ENCODE measurements at places on chromosomes 2 and 18. TPM values are rescaled to one million over a fixed set of nuclear protein-coding genes. Genes with fewer than 3 reads are reported as not detected.
A peak's percentile ranks its signal among the peaks of the same experiment; 100 is the strongest.

The ACAA2 gene
- 150 TPM for polyA plus RNA-seq

DNA sequence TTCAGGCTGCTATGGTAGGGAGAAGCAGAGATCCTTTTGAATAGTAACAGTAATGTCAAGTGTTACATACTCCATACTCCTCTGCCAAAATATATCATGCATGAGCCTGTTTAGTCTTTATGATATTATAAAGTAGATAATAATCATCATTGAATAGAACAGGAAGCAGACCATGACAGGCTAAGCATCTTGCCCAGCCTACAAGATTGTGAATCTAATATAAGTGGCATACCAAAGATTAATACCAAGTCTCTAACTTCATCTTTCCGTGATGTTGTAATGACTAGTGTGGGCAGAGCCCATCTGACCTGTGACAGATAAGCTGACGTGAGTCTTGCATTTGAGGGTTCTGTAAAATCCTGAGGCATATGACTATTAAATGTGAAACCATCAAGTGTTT, 13.1 kb downstream of the NDUFB3 start:
- DNase-seq = no peak

The MFSD2B gene
- polyA plus RNA-seq = 0.23 TPM

The INHBB gene
- polyA plus RNA-seq = not detected

GRCh38 chr2:14891546-14891945, 259.0 kb downstream of the LRATD1 start:
- DNase-seq = no peak

- no peak for DNase-seq
These were observed 167.5 kb downstream of the SOCS6 start for GRCh38 chr18:70456376-70456775.

The KCNE4 gene
- 0.71 TPM for polyA plus RNA-seq

DNA sequence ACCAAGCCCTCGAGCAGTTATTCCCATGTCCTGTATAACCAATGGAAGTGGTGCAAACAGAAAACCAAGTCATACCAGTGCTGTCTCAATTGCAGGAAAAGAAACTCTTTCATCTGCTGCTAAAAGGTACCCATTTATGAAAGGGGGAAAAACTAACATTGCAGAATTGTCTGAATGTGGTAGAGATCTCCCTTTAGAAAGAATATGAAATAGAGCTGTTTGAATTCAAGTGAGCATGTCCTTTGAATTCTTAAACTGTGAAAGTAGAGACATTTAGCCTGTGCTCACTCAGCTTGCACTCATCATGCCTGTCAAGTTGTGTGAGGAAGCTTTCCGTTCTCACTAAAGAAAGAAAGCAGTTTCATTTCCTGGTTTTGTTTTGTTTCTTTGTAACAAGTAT, 87.4 kb downstream of the EML4 start:
- peak; percentile 21 for DNase-seq

GRCh38 chr2:76516861-76517573, 806.3 kb upstream of the GCFC2 start:
- no peak for DNase-seq

DNA sequence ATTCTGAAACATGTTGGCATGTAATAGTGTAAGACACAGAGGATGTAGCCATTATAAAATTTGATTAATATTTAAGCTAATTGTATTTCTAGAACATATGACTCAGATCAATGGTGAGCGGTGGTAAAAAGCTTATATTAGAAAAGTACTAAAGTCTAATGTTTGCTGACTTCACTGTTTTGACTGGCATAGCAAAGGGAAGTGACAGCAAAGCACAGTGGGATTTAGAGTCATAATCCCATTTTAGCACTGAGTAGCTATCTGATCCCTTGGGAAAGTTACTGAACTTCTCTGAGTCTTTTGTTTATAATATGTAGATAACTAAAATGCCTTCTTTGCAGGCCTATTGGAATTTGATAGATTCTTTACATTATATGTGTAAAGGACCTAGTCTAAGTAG, 60.4 kb downstream of the KIAA1328 start:
- no peak for DNase-seq

The ZNF521 gene
- 47.9 TPM for polyA plus RNA-seq

DNA sequence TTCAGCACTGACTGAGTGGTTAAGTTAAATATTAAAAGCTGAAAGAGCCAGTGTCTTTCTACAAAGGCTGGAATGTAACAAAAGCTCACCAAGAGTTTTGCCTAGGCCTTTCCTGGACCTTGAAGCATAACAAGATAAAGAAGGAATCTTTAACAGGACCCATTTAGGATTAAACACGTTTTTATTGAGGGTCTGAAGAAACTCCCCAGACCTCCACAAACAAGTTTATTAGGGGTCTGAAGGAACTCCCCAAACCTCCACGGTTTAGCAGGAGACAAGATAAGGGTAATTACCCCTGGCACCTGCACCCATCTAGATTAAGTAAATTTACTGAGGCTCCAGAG, 104.0 kb downstream of the ACAA2 start:
- DNase-seq = no peak

DNA sequence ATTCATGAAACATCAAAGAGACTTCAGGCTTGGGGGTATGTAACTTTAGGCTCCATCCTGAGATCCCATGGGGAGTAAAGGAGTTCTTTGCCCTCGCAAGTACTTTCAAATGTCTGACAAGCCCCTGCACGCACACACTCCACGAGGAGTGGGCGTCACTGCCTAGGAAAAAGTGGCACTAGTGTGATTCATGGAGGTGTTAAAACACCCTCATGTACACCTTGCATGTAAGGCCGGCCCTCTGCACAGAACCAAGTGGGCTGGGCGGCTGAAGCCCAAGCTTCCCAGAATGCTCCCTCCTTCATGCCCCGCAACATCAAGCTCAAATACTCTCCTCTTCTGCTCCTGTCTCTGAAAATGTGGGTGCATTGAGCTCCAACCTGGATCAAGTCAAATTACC, 7.8 kb downstream of the HS1BP3 start:
- DNase-seq = no peak

The IL18R1 gene
- 0.47 TPM for polyA plus RNA-seq

GRCh38 chr2:134760385-134760784, 41.6 kb upstream of the TMEM163 start:
- DNase-seq = peak; percentile 41

DNA sequence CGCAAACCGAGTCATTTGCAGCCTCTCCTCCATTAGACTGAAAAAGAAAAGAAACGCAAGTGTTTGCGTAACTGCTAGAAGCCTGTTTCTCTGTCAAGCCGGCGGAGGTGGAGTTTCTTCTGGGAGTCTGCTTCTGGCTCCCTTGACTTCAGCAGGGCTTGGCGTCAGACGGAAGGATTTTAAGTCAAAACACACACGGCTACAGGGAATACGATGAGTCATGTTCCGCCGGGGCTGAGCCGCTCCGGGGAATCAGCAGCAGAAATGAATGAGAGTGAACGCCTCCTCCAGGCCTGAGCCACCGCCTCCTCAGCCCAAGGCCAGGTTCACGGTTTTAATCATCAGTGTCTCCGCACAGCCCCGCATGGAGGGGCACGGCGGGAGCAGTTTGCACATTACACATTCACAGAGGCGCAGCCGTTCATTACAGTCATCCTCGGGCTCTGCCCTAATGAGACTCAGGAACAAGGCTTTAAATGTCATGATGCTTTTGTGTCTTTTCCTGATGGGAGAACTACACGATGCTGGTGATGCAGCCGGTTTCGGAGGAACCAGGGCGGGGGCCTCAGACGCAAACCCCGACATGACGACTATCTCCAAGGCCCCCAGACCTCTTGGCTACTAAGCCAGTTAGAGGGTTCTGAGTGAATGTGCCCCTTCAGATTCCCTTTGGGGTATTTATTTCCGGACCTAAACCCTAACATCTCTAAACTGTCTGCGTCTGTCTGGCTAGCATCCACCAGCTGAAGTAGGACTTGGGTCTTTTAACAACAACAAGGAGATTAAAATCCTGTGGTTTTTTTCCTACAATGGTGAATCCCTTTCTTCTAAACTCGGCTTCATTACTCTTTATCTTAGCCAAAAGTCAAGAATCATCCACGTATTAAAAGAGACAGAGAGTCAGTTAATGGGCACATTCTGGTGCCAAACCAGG, 11.1 kb upstream of the SCG2 start:
- DNase-seq = peak; percentile 42

- no peak for DNase-seq
These were observed 1341.3 kb upstream of the LRRTM1 start for GRCh38 chr2:81645745-81646301.

DNA sequence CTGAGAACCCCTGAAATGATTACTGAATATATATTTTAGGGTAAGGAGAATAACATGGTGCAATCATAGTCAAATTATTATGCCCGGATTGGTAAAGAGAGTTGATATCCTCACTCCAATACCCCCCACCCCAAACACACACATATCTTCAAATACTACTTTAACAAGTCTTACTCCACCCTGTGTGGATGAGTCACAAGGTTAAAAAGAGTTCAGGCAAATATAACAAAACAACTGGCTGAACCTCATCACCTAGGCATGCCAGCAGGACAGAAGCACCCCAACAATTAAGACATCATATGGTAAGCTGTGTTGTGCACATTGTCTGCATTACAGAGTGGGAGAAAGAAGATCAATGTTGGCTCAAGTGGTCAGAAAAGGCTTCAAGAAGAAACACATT, 857.4 kb downstream of the TDRD15 start:
- no peak for DNase-seq

- DNase-seq = no peak
These were observed 42.3 kb downstream of the SMAD2 start for GRCh38 chr18:47888156-47888555.

The DYNAP gene
- polyA plus RNA-seq = not detected

GRCh38 chr18:35155398-35156117, 85.3 kb upstream of the ZNF397 start:
- DNase-seq = peak; percentile 61

DNA sequence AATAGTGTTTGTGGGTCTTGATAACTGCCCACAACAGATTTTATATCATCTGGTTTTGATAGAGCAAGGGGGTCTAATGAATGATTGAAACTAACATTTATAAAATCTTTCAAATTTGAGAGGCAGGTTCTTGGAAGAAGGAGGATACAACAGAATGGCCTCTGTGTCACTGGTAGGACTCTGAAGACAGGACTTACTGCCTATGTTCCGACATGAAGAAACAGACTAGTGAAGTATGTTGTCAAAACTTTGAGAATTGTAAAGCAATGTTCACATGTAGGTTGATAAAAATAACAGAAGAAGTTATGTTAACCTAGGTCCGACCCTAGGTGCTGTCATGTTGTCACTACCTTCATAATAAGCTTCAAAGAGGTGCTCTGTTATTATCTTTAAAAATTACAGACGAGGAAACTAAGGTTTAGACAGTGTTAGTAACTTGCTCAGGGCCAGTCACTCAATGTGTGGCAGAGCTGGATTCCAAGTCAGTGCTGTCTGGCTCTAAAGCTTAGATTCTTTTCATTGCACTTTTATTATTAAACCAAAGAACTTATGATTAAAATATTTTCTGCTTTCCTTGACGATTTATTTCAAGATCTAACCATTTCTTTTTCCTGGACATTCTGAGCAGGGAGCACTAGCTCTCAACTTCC, 146.2 kb downstream of the RPIA start:
- no peak for DNase-seq

- no peak for DNase-seq
These were observed 184.3 kb downstream of the UBE2E3 start for GRCh38 chr2:181164699-181165098.

GRCh38 chr2:70733646-70734180, 34.3 kb downstream of the ADD2 start:
- no peak for DNase-seq

The SLC19A3 gene
- 0.35 TPM for polyA plus RNA-seq

The SPR gene
- polyA plus RNA-seq = 21.7 TPM

DNA sequence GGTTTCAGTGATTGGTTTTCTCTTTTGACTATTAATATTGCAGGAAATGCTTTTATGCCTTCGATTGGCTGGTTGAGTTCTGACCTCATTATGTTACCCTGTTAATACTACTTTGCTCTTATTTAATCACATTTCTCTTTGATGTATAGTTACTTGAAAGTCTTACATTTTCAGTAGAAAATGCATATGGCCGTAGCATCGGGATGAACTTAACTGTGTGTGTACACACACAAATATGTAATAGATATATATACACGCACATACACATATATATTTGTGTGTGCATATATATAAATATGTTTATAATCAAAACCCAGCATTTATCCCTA, 1.6 kb downstream of the EPC2 start:
- DNase-seq = no peak

- DNase-seq = no peak
These were observed 268.5 kb upstream of the HDAC4 start for GRCh38 chr2:239669181-239669898.

- DNase-seq = peak; percentile 92
These were observed 9.8 kb upstream of the ZNF397 start for GRCh38 chr18:35231052-35231451.

The DYNC1I2 gene
- polyA plus RNA-seq = 67.5 TPM

GRCh38 chr2:144458541-144458940, 61.4 kb downstream of the ZEB2 start:
- DNase-seq = no peak

DNA sequence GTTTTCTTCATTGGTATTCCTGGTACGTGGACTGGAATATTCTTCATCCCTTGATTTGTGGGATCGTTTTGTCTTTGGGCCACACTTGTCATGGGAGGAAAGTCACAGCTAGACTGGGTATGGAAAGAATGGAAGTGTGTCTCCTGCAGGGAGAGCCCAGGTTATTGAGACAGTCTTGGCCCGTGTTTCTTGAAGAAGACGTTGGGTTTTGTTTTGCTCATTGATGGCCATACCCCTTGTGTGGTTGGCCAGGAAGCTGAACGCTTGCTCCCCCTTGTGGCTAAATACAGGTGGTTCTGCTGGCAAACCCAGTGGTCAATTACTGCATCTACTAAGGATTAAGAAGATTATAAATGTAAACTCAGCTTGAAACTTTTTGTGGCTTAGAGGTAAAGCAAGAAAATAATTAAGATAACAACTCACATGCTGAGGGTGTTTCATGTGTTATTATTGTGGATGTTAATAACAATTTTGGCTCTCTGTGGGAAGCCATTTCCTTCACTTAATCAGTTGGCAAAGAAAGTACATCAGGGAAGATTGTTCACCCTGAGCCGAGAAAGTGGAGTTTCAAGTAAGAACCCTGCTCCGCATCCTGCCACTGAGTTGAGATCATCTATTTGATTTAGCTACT, 91.8 kb downstream of the NEDD4L start:
- peak; percentile 71 for DNase-seq

- DNase-seq = no peak
These were observed 351.9 kb upstream of the ID2 start for GRCh38 chr2:8329660-8330622.

DNA sequence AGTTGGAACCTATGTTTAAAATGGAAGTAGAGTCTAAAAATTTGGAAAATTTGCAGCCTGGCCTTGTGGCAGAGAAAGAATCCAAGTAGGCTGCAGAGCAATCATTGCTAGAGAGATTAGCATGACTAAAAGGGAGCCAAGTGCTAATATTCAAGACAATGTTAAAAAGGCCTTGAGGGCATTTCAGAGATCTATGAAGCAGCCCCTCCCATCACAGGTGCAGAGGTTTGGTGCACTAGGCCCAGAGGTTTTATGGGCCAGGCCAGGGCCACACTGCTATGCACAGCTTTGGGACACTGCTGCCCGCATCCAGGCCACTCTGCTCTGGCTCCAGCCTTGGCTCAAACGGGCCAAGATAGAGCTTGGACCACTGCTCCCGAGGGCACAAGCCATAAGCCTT, 6.7 kb upstream of the IL1A start:
- no peak for DNase-seq
